ENCODE measurements at places on chromosomes 13 and 19.
A peak's percentile ranks its signal among the peaks of the same experiment; 100 is the strongest.

DNA sequence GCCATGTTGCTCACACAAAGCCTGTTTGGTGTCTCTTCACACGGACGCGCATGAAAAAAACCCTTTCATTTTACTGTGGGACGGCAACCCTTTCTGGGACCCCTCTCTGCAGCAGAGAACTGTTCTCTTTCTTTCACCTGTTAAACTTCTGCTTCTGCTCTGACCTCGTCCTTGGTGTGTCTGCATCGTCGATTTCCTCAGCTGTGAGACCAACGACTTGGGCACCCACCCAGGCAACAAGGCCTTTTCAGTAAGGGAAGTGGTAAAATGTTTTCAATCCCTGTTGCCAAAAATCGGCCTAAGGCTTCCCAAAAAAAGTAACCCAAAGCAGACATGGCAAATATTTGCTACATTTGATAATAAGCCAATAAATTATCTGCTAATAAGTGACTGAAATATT is 515.3 kb downstream of the IRS2 start:
- no peak for DNase-seq

GRCh38 chr13:100211016-100211710 is 122.3 kb downstream of the PCCA start:
- no peak for DNase-seq

GRCh38 chr13:70090036-70090723 is 17.4 kb upstream of the ATXN8OS start:
- no peak for DNase-seq

DNA sequence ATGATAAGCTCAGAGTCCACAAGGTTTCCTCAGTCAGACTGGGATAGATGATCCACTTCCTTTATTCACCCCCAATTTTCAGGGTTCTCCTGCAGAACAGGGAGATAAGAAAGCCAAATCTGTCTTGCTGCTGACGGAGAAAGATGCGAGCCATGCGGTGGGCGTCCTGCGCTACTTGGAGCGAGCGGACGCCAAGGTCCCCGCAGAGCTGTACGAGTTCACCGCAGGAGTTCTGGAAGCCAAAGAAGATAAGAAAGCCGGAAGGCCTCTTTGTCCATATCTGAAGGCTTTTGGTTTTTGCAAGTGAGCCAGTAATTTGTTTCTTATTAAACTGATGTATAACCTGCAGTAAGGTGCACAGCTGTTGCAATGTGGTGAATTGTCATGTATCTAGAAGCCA is 66.7 kb downstream of the SLC7A9 start:
- DNase-seq = no peak

DNA sequence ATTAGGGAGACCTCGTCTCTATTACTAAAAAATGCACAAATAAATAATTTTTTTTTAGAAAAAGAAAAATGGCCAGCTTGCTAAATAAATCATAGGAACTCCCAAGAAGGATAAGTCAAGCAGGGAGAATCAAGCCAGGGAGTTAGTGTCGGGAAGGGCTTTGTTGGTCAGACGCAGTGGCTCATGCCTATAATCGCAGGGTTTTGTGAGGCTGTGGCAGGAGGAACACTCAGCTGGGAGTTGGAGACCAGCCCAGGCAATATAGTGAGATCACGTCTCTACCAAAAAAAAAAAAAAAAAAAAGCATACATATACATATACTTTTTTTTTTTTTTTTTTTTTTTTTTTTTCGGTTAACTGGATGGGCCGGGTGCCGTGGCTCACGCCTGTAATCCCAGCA is 9.0 kb downstream of the NACC1 start:
- no peak for DNase-seq

DNA sequence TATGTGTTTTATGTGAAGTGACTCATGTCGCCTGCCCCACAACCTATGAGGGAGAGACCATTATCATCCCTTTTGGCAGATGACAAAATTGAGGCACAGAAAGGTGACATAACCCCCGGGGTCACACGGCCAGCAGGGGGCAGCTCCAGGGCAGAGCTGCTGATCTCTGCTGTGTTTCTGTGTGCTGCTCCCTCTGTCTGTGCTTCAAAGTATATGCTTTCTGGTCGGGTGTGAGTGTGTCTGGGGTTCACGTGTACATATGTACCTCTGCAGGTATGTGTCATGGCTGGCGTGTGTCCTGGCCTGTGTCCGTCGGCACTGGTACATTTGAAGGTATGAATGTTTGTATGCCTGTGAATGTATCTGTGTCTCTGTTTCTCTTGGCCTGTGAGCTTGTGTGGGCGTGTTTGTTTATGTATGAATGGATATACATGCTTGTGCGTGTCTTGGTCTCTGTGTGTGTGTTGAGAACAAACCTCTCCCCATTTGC is 7.1 kb downstream of the LIPE start:
- no peak for DNase-seq

- DNase-seq = no peak
Measured at GRCh38 chr13:41465241-41465847, 8.0 kb downstream of the RGCC start.

DNA sequence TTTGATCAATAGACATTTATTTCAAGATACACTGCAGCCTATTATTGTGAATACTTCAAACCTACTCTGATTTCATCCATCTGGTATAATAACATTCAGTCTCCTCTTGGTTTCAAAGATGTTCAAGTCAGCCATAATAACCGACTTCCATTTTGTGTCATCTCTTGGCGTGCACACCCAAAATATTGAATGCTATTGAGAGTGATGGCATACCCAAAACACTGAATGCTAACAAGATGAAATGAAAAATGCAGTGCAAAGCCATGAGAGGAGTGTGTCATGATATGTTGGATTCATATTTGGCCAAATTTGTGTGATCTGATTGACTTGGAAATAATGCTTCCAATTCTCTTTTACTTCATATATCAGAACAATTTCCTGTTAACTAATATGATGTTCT is 181.2 kb upstream of the PCDH17 start:
- DNase-seq = no peak

GRCh38 chr13:112839356-112840105 is 129.5 kb upstream of the MCF2L start:
- DNase-seq = no peak

GRCh38 chr13:108816375-108816774 is 187.0 kb downstream of the MYO16 start:
- DNase-seq = no peak

- DNase-seq = peak; percentile 92
Measured at GRCh38 chr19:44093931-44094765, at the start of gene ZNF224. TSS of gene ZNF224 (plus strand) at chr19:44094361. CDS start at chr19:44097874, 3,513 bp downstream.

DNA sequence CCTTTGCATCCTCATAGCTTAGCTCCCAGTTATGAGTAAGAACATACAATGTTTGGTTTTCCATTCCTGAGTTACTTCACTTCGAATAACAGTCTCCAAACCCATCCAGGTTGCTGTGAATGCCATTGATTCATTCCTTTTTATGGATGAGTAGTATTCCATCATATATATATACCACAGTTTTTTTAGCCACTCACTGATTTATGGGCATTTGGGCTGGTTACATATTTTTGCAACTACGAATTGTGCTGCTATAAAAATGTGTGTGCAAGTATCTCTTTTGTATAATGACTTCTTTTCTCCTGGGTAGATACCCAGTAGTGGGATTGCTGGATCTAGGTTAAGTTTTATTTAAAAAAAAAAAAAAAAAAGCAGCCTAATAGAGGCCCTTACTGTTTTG is 14.1 kb downstream of the TNFRSF19 start:
- no peak for DNase-seq

DNA sequence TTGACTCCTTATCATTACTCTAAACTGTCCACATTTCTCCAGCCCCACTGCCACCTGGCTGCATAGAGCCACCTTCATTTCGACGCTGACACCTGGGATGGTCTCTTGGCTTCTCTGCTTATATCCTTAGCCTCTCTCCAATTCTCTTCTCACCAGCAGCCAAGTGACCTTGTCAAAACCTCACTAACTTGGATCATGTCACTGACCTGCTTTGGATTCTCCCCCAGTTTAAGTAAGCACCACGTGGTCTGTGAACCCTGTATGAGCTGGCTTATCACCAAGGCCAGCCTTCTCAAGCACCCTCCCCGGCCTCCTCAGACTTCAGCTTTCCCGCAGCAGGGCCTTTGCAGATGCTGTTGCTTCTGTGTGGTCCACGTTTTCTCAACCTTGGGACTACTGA is 12.3 kb upstream of the GGACT start:
- no peak for DNase-seq

DNA sequence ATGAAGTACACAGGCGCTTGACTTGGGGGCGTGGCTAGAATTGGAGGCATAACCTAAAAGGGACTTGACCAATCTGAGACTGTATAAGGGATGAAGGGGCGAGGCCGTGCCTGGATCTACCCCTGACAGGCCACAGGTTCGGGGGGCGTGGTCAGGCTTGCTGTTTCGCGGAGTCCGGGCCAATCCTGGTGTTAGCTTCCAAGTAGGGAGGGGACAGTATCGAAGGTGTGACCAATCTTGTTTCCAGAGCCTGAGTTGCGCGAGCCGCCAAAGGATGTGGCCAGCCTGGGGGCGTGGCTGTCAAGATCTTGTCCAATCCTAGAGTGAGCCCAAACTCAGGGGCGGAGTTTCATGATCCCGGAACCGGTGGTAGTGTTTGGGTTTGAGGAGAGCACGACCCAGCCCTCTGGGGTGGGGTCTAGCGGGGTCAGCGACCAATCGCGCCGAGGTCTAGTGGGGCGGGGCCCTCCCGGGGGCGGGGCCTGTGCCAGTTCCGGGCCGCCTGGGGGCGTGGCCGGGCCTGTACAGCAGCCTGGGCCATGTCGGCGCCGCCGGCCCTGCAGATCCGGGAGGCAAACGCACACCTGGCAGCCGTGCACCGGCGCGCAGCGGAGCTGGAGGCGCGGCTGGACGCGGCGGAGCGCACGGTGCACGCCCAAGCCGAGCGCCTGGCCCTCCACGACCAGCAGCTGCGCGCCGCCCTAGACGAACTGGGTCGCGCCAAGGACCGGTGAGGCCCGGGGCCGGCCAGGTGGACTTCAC is at the start of gene VMAC:
TSS of gene VMAC (plus strand) at position 521 of the 762 bp plus-strand sequence. CDS start at position 540, 19 bp downstream.
- peak; percentile 100 for DNase-seq

GRCh38 chr19:21900401-21900800 is 64.4 kb upstream of the ZNF43 start:
- DNase-seq = no peak

DNA sequence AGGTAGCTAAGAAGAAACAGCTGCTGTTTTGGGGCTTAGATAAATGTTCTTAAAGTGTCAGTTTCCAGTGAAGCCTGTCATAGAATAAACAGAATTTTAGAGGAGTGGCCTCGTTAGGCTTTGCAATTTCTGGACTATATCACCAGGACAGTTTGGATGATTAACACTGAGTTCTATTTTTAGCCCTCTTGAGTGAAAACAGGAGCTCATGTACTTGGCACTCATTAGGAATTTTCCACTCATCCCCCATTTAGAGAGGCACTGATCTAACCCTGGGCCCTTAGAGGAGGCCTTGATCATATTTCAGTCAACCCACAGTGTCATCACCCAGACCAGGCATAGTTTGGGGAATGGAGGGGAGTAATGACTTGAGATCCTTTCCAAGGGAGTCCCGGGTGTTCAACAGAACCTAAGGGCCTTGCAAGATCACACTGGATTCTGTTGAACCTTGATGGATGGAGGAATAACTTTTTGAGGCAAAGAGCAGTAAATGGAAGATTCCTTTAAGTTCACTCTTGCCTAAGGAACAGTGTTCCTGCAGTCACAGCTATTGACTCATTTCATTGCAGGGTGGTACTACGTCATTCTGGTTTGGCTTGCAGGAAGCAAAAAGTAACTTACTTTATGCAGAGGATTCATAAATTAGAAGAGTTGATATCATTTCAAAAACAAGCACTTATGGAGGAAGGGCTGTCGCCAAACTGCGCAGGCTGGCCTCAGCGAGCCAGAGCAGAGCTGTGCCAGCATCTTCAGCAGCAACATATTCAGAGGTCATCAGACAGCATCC is 160.2 kb downstream of the SLC7A1 start:
- DNase-seq = no peak

DNA sequence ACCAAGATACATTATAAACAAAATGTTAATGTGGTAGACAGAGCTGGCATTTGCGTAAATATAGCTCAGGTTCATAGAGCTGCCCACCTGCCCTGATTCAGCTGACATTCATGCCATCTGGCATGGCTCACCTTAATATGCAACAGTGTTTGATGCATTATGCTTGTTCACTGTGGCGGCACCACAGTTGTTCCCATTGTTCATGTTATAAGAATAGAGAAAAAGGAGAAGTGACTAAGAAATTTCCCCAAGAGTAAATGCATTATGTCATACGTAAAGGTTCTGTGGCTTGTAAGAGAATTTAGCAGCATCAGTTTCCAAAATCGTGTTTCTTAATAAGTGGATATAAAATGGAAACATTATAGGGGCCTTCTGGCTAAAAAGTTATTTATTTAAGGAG is 4.5 kb downstream of the CCNA1 start:
- no peak for DNase-seq

DNA sequence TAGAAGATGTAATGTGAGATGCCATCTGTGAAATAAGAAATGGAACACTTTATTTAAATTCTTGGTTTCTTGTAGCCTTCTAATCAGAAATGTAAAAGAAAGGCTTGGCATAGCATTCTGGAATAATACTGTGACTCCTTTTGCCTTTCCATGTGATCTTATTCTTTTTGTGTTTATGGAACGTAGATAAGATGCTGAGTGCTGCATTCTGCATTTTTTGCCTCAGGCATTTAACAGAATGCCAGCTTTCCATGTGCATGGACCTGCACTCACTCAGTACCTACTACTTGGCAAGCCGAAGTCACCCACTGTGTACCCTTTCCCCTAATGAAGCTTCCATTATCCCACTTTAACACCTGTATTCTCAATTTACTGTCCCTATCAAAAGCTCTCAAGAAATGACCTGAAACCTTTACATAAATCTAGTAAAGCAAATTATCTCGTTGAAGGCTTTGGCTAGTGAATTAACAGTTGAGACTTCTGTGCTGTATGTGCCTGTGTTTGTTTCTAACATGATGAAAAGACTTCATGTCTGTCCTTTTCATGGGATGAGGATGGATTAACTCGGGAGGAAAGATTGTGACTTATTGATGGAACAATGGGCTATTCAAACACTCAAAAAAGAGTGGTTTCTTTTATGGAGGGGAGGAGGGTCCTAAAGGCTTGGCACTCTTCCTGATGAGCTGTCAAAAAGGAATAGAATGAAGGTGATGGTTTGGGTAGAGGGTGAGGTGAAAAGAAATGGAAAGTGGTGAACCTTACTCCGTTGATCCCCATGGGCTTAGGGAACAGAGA is 44.7 kb upstream of the FRY start:
- DNase-seq = no peak

GRCh38 chr19:13234518-13234917 is 84.3 kb downstream of the IER2 start:
- no peak for DNase-seq

Data from nucleus accumbens (tissue), 56 donors.